ENCODE measurements at places on chromosomes 1 and 21. TPM values are rescaled to one million over a fixed set of nuclear protein-coding genes. Genes with fewer than 3 reads are reported as not detected.

The OR2T29 gene
- not detected for total RNA-seq

The GORAB gene
- total RNA-seq = 2.4 TPM

The SELENBP1 gene
- total RNA-seq = 66.2 TPM

The RXFP4 gene
- total RNA-seq = not detected

The MYOG gene
- 336 TPM for total RNA-seq

DNA sequence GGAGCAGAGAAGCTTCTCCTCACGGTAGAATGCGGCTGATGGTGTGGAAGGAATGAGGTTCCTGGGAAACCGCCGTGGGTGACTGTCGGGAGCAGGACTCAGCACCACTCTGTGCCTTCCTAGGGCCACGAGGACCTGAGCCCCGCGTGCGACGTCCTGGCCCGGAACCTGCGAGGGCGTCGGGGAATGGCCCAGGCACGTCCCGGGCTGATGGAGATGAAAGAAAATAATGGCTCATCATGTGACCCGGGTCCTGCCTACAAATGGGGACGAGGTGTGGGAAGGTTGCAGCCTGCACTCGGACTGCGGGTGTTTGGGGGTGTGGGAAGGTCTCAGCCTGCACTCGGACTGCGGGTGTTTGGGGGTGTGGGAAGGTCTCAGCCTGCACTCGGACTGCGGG lies 25.1 kb upstream of the TTLL10 start:
- peaks cover 18% of the 10 kb centered on the region for H3K27me3 ChIP-seq
- no peak overlapping the region for H3K27ac ChIP-seq
- no peak overlapping the region for H3K4me3 ChIP-seq
- H3K4me1 ChIP-seq = no peaks in the 10 kb centered on the region

DNA sequence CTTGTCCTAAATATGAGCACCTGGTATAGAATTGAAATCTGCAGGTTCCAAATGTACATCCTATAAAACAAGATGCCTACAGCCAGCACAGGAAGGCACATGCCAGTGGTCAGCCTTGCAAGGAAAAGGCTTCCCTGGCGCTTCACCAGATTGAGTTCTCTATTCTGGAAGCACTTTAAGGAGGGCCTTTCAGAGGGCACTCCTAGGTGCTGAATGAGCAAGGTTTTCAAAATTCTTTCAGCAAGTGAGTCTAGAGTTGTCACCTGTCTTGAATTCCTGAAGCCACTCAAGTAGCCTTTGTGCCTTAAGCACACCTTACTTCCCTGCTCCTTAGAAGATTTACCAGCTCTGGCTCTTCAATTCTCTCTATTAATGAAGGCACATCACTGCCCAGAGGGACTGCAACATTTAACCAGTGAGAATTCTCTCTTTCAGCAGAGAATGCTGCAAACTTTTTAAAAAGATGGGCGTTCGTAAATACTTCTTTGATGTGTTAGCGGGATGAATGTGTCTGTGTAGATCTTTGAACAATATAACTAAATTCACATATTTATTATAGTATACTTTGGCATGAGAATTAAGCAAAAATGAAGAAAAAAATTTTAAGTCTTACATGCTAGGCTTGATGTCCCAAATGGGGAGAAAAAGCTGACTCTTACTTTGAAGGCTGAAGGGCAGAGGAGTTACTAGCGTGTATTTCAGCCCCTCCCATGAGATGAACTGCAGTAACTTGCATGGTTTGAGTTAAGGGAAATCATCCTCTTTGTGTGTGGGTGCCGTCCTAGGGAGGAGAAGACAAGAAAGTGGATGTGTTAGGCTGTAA lies 162.0 kb downstream of the NTPCR start:
- H3K4me3 ChIP-seq = no peak overlapping the region
- H3K27ac ChIP-seq = peak overlapping the region; percentile 48
- H3K36me3 ChIP-seq = no peaks in the 10 kb centered on the region
- H3K27me3 ChIP-seq = no peaks in the 10 kb centered on the region

DNA sequence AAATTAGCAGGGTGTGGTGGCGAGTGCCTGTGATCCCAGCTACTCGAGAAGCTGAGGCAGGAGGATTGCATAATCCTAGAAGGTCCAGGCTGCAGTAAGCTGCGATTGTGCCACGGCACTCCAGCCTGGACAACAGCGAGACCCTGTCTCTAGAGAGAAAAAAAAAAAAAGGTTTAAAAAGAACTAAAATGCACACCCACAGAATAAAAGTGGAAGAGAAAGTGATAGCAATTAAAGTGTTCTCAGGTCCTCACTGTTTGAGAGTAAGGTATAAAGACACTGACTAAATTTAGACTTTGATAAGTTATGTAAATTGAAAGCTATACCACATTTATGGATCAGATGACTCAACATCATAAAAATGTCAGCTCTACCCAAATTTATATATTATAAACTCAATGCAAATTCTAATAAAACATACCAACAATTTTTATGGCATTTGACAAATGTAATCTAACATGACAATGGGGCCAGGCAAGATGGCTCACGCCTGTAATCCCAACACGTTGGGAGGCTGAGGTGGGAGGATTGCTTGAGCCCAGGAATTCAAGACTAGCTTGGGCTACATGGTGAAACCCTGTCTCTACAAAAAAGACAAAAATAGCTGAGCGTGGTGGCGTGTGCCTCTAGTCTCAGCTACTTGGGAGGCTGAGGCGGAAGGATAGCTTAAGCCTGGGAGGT lies 11.8 kb downstream of the ZBTB17 start:
- peak; percentile 21 for DNase-seq
- H3K4me3 ChIP-seq = no peak overlapping the region
- peaks cover 14% of the 10 kb centered on the region for H3K4me1 ChIP-seq

GRCh38 chr1:234926559-234927311 lies 201.9 kb downstream of the TOMM20 start:
- peak overlapping the region; percentile 61 for H3K27ac ChIP-seq
- no peak for DNase-seq
- H3K36me3 ChIP-seq = no peaks in the 10 kb centered on the region
- no peaks in the 10 kb centered on the region for H3K27me3 ChIP-seq

DNA sequence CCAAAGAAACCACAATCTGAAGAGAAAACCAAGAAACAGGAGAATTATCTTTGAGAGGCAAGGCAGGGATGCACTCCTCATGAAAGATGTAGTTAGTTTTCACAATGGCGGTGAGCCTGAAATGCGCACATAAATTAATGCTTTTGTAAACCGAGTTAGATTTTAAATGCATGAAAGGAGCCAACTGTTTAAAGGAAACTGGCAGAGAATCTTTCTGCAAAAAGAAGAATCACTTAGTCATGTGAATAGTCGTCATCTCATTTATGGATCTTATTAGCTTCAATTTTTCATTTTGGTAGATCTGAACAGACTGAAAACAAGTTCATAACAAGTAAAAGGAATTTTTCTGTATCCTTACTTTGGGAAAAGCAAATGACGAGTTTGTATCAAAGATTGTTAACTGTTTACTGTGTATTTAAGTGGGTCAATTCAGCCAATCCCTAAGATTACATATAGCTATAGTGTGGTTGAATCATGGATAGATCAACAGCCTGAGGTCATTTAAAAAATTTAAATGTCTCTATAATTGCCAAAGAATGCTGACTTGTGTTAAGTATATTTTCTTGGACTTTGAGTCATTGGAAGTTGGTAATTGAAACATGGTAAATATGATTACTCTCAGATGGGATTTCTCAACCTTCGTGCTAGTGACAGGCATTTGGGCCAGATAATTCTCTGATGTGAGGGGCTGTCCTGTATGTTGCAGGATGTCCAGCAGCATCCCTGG lies 226.6 kb upstream of the KAZN start:
- no peaks in the 10 kb centered on the region for H3K36me3 ChIP-seq
- no peak for DNase-seq
- no peaks in the 10 kb centered on the region for H3K4me1 ChIP-seq
- H3K27ac ChIP-seq = no peak overlapping the region
- H3K4me3 ChIP-seq = no peak overlapping the region

- no peaks in the 10 kb centered on the region for H3K27me3 ChIP-seq
- peak overlapping the region; percentile 96 for H3K4me3 ChIP-seq
- DNase-seq = peak; percentile 84
- H3K36me3 ChIP-seq = no peaks in the 10 kb centered on the region
- peak overlapping the region; percentile 93 for H3K27ac ChIP-seq
Observed at GRCh38 chr1:85201340-85202091, 700 bp upstream of the SYDE2 start.

GRCh38 chr1:47708019-47708535 lies 270.2 kb downstream of the FOXD2 start:
- H3K27me3 ChIP-seq = peaks cover 8% of the 10 kb centered on the region
- H3K27ac ChIP-seq = no peak overlapping the region
- no peaks in the 10 kb centered on the region for H3K36me3 ChIP-seq
- H3K4me3 ChIP-seq = no peak overlapping the region

- H3K36me3 ChIP-seq = no peaks in the 10 kb centered on the region
- peaks cover 22% of the 10 kb centered on the region for H3K4me1 ChIP-seq
- no peak overlapping the region for H3K27ac ChIP-seq
- DNase-seq = no peak
Observed at GRCh38 chr1:90724926-90725656, 8.0 kb upstream of the BARHL2 start.

GRCh38 chr1:208027861-208028260 lies 116.9 kb upstream of the CD34 start:
- H3K4me3 ChIP-seq = no peak overlapping the region
- peaks cover 17% of the 10 kb centered on the region for H3K4me1 ChIP-seq
- H3K36me3 ChIP-seq = peaks cover 55% of the 10 kb centered on the region
- H3K27ac ChIP-seq = no peak overlapping the region

- H3K4me1 ChIP-seq = no peaks in the 10 kb centered on the region
- H3K4me3 ChIP-seq = no peak overlapping the region
- no peaks in the 10 kb centered on the region for H3K27me3 ChIP-seq
- no peak for DNase-seq
- H3K27ac ChIP-seq = no peak overlapping the region
Observed at GRCh38 chr1:59077466-59078069, 219.3 kb upstream of the FGGY start.

All from psoas muscle (tissue), 8 donors.